NCI-H526 (cell line): ENCODE measurements at places on chromosomes 16 and 17.

DNA sequence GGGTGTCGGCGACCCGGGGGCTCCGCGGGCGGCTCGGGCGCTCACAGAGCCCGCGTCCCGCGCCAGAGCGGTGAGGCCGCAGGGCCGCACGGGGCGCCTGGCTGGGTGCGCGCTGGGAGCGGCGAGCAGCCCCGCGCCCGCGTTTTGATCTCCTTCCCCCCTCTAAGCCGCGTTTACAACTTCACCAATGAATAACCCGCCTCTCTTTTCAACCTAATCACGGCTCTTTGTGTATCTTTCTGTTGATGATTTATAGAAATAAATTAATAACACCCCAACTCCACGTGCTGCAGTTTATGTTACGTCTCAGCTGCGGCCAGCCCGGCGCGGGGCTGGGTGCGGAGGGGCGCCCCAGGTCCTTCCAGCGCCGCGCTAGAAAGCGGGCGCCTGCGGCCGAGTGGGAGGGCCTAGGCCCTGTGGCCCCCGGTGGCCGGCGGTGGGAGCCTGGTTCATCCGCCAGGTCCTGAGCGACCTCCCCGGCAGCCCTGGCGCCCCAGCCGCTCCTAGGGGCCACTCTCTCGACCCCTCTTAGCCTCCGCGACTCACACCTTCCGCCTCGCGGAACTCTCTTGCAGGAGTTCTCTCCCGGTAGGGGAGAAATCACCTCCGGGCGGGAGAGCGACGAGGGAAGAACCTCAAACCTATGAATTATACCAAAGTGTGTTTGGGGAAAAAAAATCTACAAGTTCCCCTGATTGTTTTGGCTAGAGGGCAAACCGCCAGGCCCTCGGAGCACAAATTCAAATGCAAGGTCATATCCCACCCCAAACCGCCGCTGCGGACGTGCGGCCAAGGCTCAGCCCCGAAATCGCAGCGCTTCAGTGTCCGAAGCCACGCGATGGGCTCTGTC lies 1.9 kb downstream of the HNF1B start:
- peak; percentile 43 for DNase-seq

DNA sequence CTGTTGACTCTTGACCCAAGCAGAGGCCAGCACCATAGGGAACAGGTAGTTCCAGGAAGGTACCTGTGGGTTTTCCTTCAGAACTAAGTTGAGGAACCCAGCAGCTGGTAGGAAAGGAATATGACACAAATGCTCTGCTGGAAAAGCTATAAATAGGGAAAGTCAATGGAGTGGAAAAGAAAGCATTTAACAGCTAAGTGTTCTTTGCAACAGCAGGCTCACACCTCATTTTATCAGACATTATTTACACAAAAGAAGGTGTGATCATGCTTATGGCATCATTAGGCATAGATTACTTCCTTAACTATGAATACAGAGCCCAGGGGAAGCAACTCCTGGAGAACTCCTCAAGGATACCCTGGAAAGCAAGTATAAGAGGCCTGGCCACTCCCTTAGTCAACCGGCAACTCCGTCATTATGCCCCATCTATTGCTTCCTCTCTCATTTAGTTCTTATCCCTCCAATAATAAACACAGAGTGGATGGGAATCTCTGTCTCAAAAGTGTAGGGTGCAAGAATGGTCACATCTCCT lies 128.1 kb downstream of the HS3ST2 start:
- DNase-seq, result no peak

- DNase-seq, result no peak
Observed at GRCh38 chr17:12691173-12691572, 25.5 kb downstream of the MYOCD start.

DNA sequence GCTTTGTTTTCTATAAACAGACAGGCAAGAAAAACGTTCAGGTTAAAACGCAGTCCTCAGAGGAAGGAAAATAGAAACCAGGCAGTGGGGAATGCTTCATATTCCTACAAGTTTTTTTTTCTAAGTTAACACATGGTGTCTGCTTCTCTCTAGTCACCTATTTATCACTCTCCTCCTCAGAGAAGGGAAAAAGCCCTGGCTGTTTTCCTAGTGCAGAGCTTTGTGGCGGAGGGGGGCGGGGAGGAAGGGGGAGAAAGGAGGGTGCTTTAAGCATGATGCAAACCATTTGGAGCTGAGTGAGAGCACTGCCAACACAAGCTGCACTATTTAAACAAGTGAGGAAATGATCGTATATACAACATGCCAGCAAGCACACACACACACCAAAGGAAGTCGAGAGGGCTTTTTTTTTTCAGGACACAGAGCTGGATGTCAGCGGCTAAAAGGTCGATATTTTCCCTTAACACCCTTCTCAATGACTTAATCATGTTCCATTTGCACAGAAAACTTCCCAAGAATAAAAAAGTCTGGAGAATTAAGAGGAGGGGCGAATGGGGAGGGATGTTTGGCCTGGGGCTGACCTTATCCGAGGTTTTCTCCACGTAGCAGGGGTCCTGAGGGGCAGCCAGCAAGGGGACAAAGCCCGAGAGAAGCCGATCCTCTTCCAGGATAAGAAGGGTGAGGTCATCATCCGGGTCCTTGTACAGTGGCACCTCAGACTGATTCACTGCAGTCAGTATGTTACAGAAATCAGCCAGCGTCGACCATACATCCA lies 117.4 kb downstream of the HIC1 start:
- DNase-seq, result no peak

GRCh38 chr17:46770818-46771560 lies 47.5 kb downstream of the WNT3 start:
- no peak for DNase-seq

- DNase-seq, result no peak
Observed at GRCh38 chr16:29698484-29699323, 19.7 kb downstream of the QPRT start.
